ENCODE measurements at places on chromosomes 13 and 19.
A peak's percentile ranks its signal among the peaks of the same experiment; 100 is the strongest.

GRCh38 chr13:74550039-74550438 lies 415.8 kb upstream of the KLF12 start:
- DNase-seq = no peak

DNA sequence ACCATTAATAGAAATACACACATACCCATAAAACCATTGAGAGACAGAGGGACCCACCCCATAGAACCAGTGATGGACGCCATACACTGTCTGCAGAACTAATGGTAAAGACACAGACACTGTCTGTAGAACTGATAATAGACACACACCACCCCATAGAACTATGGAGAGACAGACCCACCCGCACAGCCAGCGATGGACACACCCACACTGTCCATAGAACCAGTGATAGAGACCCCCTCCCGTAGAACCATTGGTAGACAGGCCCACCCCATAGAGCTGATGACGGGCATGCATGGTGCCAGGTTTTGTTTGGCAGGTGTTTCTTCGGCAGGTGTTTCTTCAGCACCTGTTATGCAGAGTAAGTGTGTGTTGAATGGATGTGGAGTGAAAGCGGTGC lies 88.3 kb upstream of the TEX29 start:
- no peak for DNase-seq

DNA sequence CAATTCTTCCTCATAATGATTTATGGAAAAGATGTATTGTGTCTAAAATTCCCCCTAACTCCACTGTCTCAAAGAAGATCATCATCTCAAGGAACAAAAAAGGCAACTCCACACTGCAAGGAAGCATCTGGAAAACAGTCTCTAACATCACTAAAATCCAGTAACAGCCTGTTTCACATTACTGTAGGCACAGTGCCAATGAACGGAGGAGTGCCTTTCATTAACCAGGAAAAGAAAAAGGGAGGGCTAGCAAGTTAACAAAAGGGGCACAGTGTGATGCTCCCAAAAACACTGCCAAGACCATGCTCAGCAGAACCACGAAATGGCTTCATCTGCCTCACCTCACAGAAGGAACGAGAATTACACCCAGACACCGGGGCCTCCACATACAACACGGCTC lies 8.5 kb downstream of the TMTC4 start:
- DNase-seq = peak; percentile 76

GRCh38 chr13:113476811-113477210 lies 13.7 kb downstream of the DCUN1D2 start:
- no peak for DNase-seq

DNA sequence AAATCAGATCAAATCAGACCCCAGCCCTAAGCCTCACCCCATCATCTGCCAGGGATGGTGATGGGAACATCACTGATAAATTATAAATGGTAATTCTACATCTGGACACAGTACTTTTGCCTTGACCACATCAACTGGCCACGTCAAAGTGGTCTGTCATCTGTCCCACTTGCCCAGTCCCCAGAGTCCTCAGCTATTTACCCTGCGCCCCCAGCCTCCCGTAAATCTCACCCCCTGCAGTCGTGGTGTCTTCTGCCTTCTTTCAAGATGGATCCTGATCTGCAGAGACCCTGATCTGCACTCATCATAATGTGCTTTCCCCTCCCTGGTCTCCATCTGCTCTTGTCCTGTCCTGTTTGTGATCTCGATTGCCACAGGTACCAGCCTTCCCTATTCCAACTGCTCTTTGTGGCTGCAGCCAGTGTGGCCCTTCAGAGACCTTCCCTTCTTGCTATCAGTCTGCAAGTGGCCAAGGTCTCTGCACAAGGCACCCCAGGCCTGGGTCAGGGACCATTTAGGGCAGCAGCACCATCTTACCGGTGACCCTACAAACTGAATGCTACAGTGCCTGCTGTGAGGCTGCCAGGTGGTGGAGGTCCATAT lies 26.7 kb upstream of the POP4 start:
- DNase-seq = no peak

- DNase-seq = no peak
Measured at GRCh38 chr19:27652281-27652680, 1560.7 kb downstream of the UQCRFS1 start.

DNA sequence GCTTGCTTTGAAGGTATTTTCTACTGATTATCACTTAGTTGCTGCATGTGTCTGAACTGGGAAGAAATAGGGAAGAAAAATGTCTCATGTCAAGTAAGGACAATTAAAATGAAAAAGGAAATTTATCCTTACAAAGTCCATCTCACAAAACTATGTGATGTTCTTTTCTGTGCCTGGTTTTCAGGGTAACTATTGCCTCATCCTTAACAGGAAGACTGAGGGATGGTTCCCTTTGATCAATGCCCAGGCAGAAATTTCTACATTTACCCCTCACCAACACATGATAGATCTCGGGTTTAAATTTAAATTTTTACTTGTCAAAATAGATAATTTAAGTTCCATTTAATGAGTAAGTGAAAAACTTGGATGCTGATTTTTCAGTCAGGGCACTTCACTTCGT lies 3.9 kb upstream of the FOXO1 start:
- no peak for DNase-seq

DNA sequence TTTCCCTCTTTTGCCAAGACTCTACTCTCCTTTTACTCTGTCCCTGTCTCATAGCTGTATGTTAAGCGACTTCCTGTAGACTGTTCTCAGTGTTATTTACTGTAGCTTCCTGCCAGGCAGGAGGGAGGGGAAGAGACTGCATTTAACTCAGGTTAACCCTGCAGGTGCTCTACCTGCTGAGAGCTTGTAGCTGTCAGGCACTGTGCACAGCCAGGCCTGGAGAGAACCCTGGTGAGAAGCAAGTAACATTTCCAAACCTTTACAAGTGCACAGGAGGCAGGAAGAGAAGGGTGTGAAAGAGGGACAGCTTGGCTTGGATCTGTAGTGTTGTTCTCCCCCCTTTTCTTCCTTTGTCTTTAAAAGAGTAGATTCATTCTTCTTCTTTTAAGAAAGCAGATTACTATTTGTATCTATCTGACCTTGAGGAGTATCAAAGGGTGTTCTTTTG lies 167.1 kb downstream of the LMO7 start:
- no peak for DNase-seq

GRCh38 chr19:51422053-51422448 lies 4.6 kb upstream of the SIGLEC10 start:
- DNase-seq = no peak

DNA sequence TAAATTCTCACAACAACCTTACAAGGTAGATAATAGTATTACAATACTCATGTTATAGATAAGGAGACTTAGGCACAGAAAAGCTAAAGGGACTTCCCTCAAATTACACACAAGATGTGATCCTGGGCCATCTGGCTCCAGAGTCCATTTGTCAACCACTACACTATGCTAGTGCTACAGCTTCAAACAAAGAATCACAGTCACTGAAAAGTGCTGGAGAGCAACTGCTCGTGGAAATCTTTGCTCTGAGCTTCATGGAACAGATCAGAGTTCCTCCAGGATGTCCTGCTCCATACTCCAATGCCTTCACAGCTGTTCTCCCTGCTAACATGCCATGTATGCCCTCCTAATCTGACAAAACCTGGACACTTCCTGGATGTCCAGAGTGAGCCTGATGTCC lies 271.2 kb downstream of the ENOX1 start:
- DNase-seq = no peak

- no peak for DNase-seq
Measured at GRCh38 chr19:5838353-5839064, 993 bp downstream of the FUT6 start.

- no peak for DNase-seq
Measured at GRCh38 chr13:101915755-101916107, 463.3 kb downstream of the ITGBL1 start.

- no peak for DNase-seq
Measured at GRCh38 chr13:23724196-23724970, 154.2 kb downstream of the TNFRSF19 start.
